ENCODE measurements at places on chromosomes 1 and 21.

DNA sequence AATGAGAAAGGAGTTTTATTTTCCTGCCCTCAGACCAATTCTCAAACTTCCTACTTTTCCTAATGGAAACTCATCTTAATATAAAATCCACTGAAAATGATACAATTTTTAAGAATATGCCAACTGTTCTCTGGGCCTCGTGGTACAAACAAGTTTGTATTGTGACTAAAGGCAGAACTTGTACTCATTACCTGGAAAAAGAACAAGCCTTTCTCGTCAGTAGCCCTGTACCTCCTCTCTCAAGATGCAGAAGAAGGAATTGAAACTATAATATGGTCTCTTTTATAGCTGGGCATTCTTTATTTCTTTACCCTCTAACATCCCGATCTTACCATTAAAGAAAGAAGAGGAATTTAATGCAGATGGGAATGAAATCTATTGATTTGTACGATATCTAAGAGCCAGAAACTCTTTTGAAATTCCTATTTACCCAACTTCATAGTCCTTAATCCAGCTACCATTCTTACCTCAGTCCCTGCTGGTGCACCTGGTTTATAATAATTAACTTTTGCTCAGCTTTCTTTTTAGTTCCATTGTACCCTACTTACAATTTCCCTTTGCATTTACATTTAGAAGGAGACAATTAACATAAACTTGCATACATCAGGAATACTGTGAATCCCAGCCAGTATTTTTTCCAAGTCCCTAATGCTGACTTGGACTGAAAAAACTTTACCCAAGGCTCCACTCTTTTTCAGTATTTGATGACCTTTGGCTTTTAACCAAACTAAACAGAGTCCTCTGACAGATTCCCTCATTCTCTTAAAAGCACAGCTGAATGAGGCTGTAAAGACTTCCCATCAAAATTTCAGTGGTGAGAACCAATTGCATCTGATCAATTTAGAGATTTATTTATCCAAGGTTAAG, 1162.4 kb downstream of the BRINP3 start:
- DNase-seq = no peak

GRCh38 chr1:16247441-16247840, 10.5 kb upstream of the CPLANE2 start:
- DNase-seq = no peak

GRCh38 chr1:227951624-227952373, 4.1 kb upstream of the WNT9A start:
- no peak for DNase-seq

DNA sequence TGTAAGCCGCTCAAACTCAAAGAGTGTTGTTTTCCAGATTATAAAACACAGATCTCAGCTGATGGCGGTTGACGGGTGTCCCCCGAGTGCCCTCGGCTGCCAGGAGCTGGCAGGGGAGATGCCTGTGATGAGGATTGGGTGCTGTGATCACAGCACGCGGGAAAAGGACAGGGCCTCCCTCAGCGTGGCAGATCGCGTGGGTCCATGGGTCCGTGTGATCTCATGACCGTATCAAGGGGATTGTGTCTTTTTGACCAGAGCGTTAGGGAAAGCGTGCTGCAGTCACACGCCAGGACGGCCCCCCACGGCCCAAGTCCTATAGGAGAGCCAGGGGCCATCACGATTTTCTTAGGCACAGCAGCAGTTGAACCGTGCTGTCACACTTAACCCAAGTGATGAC, 51.9 kb downstream of the PDE9A start:
- DNase-seq = no peak

- DNase-seq = no peak
Observed at GRCh38 chr21:45655124-45655523, 11.6 kb downstream of the PCBP3 start.

Data from activated naive CD4-positive, alpha-beta T cell treated with Interleukin-2 at 50 U/mL for 16 hours (primary cell).